ENCODE measurements at places on chromosomes 3 and 15. TPM values are rescaled to one million over a fixed set of nuclear protein-coding genes. Genes with fewer than 3 reads are reported as not detected.

GRCh38 chr3:30895329-30895728 is 868 bp upstream of the GADL1 start:
- DNase-seq: no peak

GRCh38 chr3:167863811-167864551 is 128.5 kb downstream of the SERPINI1 start:
- no peak for DNase-seq

- DNase-seq: no peak
Measured at GRCh38 chr15:37792351-37792750, 142.1 kb upstream of the TMCO5A start.

DNA sequence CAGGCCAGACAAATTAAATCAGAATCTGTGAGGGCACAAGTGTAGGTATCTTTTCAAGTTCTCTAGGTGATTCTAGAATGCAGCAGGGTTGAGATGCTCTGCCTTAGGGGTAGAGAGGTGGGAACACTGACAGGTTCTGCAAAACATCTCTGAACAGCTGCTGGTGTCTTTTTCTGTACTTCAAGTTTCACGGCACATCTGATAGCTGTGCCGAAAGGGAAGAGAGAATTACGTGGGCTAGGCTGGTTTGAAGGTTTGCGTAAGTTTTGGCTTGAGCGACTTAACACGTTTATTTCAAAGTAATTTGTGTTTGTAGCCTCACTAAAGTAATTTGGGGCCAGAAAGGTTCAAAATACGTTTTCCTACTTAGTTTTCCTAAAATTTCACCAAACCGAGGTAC is 22.5 kb downstream of the PXK start:
- no peak for DNase-seq

B3GALNT1 gene
- 2.6 TPM for total RNA-seq

RBM5 gene
- total RNA-seq: 363 TPM
